ENCODE measurements at places on chromosomes 6 and 20. TPM values are rescaled to one million over a fixed set of nuclear protein-coding genes. Genes with fewer than 3 reads are reported as not detected.

The TEAD3 gene
- polyA plus RNA-seq = 22.5 TPM

DNA sequence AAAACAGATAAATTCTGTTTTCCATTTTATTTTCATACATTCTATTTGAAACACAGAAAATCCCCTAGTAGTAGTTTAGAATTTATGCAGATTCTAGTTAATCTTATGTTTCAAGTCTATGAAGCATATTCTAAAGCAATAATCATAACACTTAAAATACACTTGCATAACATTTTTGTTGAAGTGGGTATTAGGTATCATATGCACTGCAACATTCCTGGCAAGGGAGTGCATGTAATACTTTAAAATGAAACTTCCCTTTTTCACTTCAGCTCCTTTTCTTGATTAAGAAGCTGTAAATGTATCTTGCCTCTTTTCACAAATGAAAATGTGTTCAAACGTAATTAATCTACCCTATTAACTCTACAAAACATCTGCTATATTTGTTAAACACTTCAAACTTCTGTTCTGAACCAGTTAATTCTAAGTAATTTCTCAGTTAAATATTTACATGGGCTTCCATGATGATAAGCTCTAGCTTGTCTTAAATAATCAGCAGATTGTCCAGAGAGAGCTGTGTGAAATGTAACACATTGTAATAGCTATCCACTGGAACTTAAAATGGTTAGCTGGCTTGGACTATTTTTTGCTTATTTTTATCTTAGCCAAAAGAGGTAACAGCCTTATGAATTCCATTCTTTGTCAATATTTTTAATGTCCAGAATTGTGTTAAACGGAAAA is 192.8 kb downstream of the COL19A1 start:
- DNase-seq = no peak

The ECT2L gene
- polyA plus RNA-seq = not detected

DNA sequence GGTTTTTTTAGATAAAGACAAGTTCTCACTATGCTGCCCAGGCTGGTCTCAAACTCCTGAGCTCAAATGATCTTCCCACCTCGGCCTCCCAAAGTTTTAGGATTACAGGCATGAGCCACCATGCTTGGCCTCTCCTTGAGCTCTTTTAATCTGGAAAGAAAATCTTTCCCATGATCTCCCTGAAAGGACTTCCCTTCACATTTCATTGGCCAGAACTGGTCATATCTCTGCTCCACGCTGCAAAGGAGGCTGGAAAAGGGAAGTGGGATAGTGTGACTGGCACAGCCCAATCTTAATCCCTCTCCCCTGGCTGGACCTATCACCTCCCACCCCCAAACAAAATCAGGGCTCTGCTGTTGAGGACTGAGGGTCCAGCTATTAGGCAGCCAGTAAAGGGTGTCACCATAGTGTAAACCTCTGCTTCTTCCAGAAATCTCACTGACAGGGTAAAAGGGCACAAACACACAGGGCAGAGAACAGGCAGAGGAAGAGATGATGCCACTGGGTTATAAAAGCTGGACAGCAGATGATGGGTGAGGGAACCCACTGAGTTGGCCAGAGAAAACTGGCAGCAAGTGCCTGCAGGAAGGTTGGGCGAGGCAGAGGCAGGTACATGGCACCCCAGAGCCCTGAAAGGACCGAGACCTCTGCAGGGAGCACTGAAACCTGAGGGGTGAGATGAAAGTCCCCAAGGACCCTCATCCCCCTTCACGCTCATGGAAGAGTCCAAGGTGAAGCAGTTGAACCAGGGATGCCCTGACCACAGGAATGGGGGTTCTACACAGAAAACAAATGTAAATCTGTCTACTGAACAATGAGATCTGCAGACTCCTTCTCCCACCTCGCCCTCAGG is 83.1 kb upstream of the PTPN1 start:
- DNase-seq = no peak

Measured in BJ (cell line).